ENCODE measurements at places on chromosomes 1 and 21.
A peak's percentile ranks its signal among the peaks of the same experiment; 100 is the strongest.

DNA sequence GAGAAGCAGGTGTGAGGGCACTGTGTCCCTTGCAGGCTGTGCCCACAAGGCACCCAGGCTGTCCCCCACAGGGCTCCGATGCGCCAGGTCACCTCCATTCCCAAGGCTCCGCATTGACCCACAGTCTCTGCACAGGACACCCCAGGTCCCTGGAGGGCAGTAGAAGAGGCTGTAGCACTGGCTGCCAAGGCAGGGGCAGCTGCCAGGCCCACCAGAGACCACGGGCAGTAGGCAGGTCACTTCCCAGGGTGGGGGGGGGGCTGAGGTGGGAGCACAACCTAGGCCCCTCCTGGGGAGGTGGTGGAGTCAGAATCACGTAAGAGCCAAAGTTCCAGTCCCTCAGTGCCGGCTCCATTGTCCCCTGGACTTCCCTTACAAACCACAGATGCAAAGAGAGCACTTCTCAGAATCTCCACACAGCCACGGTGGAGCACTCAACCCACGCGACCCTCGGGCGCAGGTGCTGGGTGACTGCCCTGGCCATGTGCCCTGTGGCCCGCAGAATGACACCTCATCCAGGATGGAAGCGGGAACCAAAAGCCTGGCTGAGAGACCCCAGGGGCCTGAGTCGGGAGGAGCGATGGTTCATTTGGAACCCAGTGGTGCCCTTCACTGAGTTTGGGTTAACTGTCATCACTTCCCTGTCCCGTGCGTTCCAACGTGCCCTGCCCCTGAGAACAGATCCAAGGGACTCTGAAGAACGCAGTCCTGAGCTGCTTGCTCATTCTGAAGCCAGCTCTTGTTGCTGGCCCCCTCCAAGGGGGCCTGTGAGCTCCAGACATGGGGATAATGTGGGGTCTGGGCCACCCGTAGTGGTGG lies 69.7 kb upstream of the PDE9A start:
- DNase-seq: no peak

DNA sequence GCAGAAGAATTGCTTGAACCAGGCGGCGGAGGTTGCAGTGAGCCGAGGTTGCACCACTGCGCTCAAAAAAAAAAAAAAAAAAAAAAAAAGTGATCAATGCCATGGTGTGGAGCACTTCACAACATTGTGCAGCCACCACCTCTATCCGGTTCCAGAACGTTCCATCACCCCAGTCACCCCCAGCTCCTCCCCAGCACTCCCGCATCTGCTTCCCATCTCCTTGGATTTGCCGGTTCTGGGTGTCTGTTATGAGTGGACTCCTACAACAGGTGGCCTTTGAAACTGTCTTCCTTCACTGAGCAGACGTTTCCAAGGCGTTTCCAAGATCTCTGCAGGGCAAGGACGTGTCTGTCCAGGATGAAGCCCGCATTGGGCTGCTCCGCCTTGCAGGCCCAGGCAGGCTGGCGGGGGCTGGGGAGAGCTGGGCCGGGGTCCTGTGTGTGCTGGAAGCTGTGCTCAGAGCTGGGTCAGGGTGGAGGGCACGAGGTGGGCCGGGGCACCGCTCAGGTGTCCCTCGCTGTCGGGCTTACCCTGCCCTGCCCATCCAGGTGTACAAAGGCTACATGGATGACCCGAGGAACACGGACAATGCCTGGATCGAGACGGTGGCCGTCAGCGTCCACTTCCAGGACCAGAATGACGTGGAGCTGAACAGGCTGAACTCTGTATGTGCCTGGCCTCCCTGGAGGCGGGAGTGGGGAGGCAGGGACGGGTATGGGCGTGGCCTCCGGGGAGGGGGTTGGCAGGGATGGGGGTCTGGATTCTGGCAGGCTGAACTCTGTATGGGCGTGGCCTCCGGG lies 14.9 kb upstream of the LRRC3 start:
- no peak for DNase-seq

- DNase-seq: no peak
These were observed 90.8 kb upstream of the ACTL8 start for GRCh38 chr1:17664322-17664721.

- no peak for DNase-seq
These were observed 15.9 kb downstream of the SYT2 start for GRCh38 chr1:202694314-202694713.

- no peak for DNase-seq
These were observed 92.9 kb downstream of the TRIM11 start for GRCh38 chr1:228313536-228314277.

GRCh38 chr1:226677027-226678020 lies 61.8 kb downstream of the ITPKB start:
- DNase-seq: peak; percentile 75

DNA sequence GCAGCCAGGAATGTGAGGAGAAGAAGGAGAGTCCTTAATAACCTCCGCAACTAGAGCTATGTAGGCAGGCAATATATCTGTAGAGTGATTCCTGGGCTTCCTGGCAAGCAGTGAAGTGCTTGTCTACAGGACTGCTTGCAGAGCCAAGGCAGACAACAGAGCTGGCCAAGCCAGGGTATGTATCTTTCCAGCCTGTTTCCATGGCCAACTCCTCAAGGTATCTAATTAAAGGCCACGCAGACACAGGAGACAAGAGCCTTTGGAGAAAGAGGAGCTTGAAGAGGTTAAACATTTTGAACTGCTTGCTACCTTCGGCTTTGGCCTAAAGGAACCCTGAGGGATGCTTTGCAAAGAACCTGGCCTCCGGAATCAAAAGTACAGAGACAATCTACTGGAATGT lies 137.4 kb downstream of the PIGK start:
- no peak for DNase-seq

- DNase-seq: no peak
These were observed 270.4 kb upstream of the B3GALT2 start for GRCh38 chr1:193456811-193457280.

DNA sequence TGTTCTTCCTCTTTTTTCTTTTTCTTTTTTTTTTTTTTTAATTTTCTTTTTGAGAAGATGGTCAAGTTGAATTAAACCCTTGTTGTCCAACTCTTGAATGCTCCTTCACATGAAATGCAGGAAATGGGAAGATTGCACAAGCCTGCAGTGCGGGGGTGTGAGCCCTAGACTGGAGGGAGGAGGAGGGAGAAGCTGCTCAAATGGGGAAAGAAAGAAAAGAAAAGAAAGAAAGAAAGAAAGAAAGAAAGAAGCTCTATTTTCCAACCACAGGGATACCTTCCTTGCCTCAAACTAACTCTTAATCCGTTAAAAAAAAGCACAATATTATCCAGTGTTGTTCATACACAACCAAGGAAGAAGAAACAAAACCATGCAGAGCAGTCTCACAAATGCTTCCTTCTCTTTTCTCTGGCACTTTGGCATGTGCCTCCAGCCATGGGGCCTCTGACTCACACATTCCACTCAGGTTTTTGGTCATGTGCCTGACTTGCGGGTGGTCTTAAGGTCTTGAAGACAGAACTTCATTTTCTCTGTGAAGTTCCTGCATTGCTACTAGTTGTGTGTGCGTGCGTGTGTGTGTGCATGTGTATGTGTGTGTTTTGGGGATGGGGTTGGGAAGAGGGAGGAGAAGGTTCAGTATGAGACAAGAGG lies 276.1 kb downstream of the RPS6KC1 start:
- peak; percentile 30 for DNase-seq

- DNase-seq: no peak
These were observed 21.1 kb upstream of the GPR157 start for GRCh38 chr1:9149837-9150581.

- DNase-seq: no peak
These were observed 298.3 kb downstream of the MATN1 start for GRCh38 chr1:30425046-30425445.

DNA sequence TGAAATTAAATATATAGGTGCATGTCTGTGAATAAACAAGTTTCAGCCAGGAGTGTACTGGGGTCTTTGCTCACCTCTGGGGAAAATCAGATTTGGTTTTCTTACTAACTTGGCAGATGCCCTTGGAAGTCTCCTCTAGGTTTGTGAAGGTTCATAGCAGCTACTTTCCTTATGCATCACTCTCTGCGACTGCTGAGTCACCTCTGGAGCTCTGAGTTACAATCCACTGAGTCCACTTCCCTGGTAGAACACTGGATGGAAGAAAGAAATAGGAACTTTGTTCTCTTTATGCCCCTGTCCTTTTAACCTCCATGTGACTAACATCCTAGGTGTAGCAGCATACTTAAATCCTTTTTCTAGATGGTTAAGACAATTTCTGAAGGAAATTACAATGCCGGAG lies 4.4 kb upstream of the FASLG start:
- no peak for DNase-seq

- DNase-seq: no peak
These were observed 9.7 kb upstream of the COL8A2 start for GRCh38 chr1:36134505-36135329.

DNA sequence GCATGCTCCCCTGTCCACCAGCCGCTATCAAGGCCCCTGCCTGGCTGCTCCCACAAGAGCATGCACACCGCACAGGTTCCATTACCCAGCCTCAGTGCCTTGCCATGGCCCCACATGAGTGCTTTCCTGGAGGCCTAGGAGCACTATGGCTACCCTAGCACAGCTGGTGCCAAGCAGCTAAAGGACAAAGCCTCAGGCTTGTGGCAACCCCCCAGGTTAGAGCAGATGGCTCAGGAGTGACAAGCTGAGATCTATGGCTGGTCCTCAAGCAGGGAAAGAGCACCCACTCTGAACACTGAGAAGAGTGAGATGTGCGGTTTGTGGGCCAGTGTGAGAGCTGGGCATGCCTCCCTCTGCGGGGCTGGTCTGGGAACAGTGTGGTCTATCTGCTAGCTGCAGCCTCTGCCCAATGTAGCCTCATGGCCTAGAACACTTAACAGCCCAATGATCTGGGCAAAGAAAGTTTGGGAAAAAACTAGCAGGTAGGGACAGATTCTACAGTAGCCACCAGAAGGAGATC lies 129.8 kb downstream of the VAV3 start:
- no peak for DNase-seq

GRCh38 chr1:104132382-104132973 lies 382.8 kb downstream of the AMY1C start:
- DNase-seq: no peak
